Pancreas (tissue), 10 donors: ENCODE measurements at places on chromosomes 11 and 22. TPM values are rescaled to one million over a fixed set of nuclear protein-coding genes. Genes with fewer than 3 reads are reported as not detected.

DNA sequence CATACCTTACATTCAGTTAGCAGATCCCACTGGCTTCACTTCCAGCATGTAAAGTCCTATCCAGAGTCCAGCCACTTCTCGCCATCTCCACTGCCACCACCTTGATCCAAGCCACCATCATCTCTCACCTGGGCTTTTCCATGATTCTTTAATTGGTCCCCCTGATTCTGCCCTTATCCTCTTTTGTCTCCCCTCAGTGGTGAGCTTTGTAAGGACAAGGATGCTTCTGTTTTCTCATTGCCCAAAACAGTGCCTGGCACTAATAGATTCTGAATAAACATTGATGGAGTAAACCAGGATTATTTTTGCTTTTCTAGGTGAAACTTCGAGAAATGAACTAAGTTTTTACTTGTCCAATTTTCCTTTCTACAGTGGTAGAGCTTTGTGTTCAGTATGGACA is 4.4 kb downstream of the POLA2 start:
- DNase-seq: no peak

- DNase-seq: no peak
Measured at GRCh38 chr11:62193952-62194351, 3.9 kb downstream of the SCGB1D1 start.

DNA sequence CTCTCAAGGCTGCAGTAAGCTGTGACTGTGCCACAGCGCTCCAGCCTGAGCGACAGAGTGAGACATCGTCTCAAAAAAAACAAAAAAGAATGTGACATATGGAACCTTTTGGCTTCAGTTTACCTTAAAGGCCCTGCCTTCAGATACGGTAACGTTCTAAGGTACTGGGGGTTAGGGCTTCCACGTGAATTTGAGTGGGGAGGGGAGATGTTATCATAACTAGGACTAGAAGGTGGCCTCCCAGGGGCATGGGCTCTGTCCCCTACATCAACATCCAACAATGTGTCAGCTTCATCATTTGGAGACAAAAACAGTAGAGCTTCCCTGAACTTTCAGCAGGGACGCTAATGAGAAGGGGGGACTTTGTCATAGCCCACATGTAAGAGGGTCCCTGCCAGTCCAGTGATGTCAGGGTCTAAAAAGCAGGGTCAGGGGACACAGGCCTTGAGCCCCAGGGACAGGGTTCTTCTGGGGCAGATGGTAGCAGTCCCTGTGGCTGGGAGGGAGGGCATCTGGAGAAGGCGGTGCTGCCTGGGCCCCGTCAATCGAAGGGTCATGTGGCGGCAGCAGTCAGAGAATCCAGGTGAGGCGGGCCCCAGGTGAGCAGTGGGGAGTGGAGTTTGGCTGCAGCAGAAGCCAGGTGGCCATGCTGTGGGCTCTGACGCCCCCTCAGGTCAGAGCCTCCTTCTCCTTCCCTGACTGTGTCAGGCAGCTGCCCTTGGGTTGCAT is 79.8 kb downstream of the BCR start:
- DNase-seq: no peak

DNA sequence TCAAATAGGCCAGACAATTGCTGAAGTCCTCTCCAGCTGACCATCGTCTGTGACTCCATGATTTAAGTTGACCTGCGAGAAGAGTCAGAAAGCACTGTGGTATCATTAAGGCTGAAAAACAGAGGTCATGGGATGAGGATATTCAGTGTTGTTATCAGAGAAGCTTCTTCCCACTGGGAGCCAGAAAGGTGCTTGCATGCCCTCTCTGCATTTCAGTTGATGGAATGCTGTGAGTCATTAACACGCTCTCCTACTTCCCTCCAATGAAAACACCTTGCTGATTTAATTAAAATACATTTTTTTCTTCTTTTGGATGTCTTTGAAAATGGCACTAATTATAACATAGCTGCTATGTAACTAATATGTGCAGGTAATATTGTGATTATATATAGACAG is 667.0 kb downstream of the NTM start:
- DNase-seq: no peak

GRCh38 chr11:74927496-74927895 is 21.4 kb downstream of the XRRA1 start:
- no peak for DNase-seq

GRCh38 chr11:75022296-75022695 is 33.6 kb downstream of the NEU3 start:
- no peak for DNase-seq

Gene C22orf23
- 0.21 TPM for total RNA-seq

DNA sequence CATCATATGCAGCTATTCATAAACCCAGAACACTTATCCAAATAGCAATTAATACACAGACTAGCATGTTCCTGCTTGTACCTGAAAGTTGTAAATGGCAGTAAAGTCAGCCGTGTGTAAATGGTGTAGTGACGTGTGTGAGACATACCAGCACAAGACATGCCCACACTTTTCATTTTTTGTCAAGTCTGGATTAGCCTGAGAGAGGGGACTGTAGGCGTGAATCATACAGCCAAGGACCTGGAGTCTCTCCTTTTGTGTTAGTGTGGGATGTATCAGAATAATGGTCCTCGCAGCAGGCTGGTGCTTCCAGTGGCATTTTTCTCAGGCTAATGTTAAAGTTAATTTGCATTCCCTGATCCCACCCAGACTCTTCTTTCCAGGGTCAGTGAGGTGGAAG is 116.8 kb upstream of the BMAL1 start:
- no peak for DNase-seq

DNA sequence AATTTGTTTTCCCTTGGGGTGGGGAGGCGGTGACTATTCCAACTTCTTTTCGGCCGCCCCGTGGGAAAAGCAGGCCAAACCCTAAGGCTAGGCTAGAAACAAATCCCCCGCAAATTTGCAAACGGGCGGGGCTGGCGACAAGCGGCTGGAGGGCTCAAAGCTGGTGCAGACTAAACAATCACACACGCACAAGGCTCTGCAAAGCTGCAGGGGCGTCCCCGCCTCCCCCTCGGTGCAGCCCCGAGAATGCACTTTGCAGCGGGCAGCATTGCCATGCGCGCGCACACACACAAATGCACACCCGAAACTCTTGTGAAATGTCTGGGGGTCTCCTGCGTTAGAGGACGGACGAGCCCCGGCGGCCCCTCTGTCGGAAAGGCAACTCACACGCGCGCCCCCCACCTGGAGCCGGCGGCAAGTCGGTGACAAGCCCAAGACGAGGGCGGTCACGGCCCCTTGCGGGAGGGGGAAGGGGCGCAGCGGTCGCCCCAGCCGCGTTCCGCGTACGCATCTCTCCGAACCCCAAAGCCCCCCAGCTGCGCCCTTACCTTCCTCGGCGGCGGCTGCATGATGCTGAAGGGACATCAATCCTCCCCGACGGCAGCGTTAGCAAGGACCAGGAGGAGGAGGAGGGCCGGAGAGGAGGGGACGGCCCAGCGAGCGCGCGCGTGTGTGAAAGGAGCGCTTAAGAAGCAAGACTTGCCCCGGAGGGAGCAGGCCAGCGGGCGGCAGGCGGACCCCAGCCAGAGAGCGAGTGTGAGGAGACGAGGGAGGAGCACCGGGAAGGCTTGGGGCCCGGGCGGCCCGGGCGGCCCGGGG is 600 bp downstream of the FCHSD2 start:
- DNase-seq: peak; percentile 92

Gene KCNC1
- 0.26 TPM for total RNA-seq

- DNase-seq: no peak
Measured at GRCh38 chr11:117420143-117420485, 92.5 kb downstream of the CEP164 start.

DNA sequence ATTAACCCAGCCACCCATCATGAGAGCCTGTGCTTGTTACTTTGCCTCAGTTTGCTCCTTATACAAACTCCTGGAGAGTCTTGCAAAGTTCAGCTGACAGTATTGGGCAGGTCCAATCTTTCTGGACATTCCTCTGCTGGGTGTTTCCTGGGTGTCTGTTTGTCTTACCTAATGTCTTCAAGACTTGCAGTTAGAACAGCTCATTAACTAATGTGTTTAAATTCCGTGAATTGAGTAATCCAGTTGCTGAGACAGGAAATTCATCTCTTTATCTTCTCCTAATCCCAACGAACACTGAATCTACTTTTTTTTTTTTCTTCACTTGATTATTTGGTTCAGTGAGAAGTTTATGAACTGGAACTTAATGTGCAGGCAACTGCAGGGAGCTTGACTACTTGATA is 20.6 kb downstream of the BCO2 start:
- no peak for DNase-seq

Gene MS4A7
- 11.3 TPM for total RNA-seq

GRCh38 chr11:1228921-1229451 is 6.1 kb downstream of the MUC5B start:
- DNase-seq: peak; percentile 48

Gene SMTNL1
- not detected for total RNA-seq

Gene ME3
- 6.5 TPM for total RNA-seq

- DNase-seq: no peak
Measured at GRCh38 chr11:129352676-129353075, 23.0 kb upstream of the BARX2 start.

Gene GUCY1A2
- 14.5 TPM for total RNA-seq

GRCh38 chr11:116832350-116833290 is 2.9 kb downstream of the APOC3 start:
- DNase-seq: no peak

DNA sequence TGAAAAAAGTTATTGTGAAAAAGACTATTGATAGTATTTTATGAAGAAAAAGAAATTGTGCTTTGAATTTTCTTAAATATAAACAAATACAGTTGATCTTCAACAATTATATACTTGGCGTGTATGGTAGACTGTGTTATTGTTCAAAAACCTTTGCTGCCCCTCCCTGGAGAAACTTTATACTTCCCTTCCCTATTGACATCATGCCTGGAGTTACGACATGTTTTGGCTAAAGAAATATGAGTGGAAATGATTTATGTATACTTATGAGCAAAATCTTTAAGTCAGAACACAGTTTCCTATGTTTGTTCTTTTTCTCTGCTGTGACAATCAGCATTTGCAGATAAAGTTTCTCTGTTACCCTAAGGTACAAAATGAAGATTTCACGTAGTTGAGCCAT is 243.8 kb downstream of the TMEM135 start:
- DNase-seq: no peak

Gene FAM181B
- total RNA-seq: 0.53 TPM

DNA sequence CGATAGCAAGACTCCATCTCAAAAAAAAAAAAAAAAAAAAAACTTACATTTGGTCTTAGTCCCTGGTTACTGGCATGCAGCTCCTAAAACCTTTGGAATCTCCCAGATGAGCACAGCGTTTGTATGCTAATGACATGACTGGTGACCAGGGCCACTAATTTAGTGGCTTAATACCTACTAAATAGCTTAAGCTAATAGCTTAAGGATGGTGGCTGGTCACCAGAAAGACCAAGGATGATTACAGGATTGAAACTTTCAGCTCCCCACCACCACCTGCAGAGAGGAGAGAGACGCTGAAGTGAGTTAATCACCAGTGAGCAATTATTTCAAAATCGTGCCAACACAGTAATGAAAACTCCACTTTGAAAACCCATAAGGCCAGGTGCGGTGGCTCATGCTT is 37.1 kb downstream of the DENND5A start:
- no peak for DNase-seq

DNA sequence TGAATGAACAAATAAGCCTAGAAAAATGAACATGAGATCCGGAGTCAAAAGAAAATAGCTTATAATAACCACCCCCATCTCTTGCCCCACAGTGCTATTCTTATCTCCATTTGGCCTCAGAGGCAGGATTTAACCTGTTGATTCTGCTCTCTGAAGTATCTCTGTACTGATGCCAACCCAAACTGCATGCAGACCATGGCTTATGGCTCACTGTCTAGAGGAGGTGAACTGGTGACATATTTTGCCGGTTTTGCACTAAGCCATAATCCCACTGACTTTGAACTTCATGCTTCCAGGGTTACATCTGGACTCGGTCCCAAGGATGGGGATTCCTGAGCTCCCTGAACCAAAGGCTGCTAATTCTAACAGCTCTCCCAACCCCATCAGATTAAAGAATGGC is 397.1 kb downstream of the TENM4 start:
- DNase-seq: no peak

GRCh38 chr11:69166218-69167115 is 10.7 kb downstream of the SMIM38 start:
- no peak for DNase-seq

Gene INS
- total RNA-seq: 1,425 TPM

DNA sequence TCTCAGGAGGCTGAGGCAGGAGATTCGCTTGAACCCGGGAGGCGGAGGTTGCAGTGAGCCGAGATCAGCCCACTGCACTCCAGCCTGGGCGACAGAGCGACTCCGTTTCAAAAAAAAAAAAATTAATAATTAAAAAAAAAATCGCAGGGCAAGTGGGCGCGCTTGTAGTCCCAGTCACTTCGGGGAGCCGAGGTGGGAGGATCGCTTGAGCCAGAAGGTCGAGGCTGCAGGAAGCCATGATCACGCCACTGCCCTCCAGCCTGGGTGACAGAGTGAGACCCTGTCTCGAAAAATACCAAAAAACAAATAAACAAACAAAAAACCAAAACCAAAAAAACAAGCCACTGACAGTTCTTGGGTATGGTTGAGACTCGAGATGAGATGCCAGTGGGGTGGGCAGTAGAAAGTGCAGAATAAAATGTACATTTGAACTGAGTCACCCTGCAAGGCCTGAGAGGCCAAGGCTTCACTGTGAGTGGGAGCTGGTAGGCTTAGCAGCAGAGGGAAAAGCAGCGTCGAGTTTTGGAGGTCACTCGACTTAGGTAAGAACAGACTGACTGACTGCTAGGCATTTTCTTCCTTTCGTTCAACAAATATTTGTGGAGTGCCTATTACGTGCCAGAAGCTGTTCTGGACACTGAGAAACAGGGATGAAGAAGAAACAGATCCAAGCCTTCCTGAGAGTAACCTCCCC is 635 bp upstream of the LDHA start:
- no peak for DNase-seq

- DNase-seq: no peak
Measured at GRCh38 chr11:116830184-116830912, 641 bp downstream of the APOC3 start.

DNA sequence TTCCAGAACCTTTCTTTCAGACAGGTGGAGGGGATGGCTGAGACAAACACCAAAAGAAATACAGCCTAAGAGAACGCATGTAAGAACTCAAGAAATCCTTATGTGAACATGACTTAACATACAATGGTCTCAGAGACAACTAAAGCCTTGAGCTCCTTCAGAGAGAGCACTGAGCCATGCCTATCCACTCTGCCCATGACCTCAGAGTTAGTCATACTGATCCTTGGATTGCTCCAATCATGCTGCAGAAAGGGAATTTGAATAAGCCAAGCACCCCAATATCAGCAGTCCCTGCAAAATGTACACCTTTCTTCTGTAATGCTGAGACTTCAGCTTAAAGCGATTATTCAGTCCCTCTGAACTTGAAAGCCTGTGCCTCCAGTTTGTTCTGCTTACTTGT is 43.2 kb upstream of the CHKA start:
- no peak for DNase-seq

Gene GRIK4
- total RNA-seq: not detected

DNA sequence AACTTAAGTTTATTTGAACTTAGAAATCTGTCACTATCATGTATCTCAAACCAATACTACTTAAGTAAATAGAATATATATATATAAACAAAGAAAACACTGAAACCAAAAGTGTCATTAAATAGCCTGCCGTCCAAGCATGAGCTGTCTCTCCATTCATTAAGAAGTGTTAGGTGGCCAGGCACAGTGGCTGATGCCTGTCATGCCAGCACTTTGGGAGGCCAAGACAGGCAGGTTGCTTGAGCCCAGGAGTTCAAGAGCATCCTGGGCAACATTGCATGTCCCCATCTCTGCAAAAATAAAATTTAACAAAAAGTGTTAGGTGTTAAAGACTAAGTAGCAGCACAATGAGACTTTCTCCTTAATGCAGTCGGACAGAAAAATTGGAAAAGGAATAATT is 14.0 kb downstream of the CD6 start:
- no peak for DNase-seq

Gene HORMAD2
- not detected for total RNA-seq

Gene P2RY6
- 0.25 TPM for total RNA-seq
